IPS-NIHi11 (cell line): ENCODE measurements at places on chromosomes 2 and 18.

GRCh38 chr18:52077251-52077983 is 262.6 kb upstream of the DCC start:
- DNase-seq: no peak

- no peak for DNase-seq
These were observed 34.7 kb downstream of the PTPN18 start for GRCh38 chr2:130390460-130391057.

DNA sequence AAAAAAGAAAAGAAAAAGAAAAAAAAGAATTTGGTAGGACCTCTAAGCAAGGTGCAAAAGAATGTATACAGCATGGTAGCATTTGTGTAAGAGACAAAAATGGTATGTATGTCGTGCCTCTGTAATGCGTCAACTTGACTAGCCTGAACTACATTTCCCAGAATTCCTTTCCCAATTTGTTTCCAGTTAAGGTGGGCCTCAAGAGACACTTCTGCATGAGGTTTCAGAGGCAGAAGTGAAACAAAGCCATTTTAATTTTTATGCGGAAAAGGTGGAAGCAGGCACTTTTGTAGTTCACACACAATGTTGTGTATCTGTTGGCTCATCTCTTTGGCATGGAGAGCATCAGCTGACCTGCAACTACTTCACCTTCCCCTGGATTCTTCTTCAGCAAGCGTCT is 56.5 kb upstream of the PAPOLG start:
- DNase-seq: no peak

DNA sequence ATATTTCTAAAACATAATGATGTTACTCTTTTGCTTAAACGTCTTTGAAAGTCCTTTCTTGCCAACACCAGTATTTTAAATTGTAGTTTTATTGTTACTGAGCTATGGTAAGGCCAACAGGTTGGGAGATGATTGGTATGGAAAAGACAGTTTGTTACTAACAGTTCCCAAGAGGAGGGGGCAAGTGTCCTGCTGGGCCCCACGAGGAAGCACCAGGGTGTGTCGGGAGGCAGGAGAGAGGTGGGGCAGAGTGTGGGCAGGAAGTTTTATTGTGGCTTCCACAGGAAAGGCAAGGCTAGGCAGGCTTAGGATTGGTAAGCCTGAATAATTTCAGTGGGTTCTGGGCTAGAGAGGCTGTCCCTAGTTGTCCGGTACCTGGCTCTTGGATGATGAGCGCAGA is 134.3 kb downstream of the SOCS6 start:
- DNase-seq: no peak

- DNase-seq: no peak
These were observed 249.3 kb upstream of the AGAP1 start for GRCh38 chr2:235244255-235245220.
